Temporal lobe (tissue), 4 donors: ENCODE measurements at places on chromosomes 6 and 20. TPM values are rescaled to one million over a fixed set of nuclear protein-coding genes. Genes with fewer than 3 reads are reported as not detected.

The UBE2V1 gene
- total RNA-seq, result 38.4 TPM

The SAMD5 gene
- 10.3 TPM for total RNA-seq

The PRKN gene
- total RNA-seq, result 6.1 TPM

The SLC35B3 gene
- total RNA-seq, result 10.1 TPM

The MYBL2 gene
- total RNA-seq, result 0.98 TPM

The FITM2 gene
- 8.4 TPM for total RNA-seq

The FAM209A gene
- total RNA-seq, result not detected

The VWA7 gene
- total RNA-seq, result 0.98 TPM

The BAG2 gene
- total RNA-seq, result 1.5 TPM

The DEFB132 gene
- total RNA-seq, result not detected

The C6orf15 gene
- not detected for total RNA-seq

The CDSN gene
- total RNA-seq, result not detected

The PDYN gene
- total RNA-seq, result 4.9 TPM

The WFDC11 gene
- total RNA-seq, result not detected

The ZNF831 gene
- under 0.01 TPM for total RNA-seq
